Activated CD4-positive, alpha-beta T cell treated with anti-CD3 and anti-CD28 coated beads, Interleukin-2, amount 10 ng/mL, durations not matched to agents 7 days and 5 days (primary cell): ENCODE measurements at places on chromosomes 7 and 10. TPM values are rescaled to one million over a fixed set of nuclear protein-coding genes. Genes with fewer than 3 reads are reported as not detected.

- peak; percentile 7 for DNase-seq
Measured at GRCh38 chr7:22402250-22402649, 45.3 kb upstream of the RAPGEF5 start.

GRCh38 chr10:123093489-123093888 is 42.3 kb upstream of the HMX3 start:
- DNase-seq: no peak

GRCh38 chr10:99057936-99058690 is 177.5 kb downstream of the HPSE2 start:
- no peak for DNase-seq

DNA sequence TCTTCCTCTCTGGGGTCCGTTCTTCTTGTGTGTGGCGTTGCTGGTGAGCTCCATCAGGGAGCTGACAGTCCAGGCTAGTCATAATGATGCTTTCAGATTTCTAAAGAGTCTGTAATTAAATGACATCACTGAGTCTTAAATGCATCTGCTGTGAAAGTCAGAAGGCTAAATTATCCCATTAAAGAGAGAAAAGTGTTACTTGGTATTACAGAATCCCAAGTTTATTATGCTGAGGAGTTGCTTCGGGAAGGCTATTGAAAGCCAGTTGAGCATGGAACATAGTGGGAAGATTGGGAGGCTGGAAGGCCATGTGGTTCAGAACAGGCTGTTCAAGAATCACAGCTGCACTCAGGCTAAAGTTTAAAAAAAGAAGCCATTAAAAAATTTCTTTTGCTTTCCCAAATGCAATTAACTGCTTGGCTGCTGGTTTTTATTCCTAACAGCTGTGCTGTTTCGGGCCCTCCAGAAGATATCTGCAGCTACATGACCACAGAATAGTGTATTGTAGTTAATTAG is 342.6 kb upstream of the LRGUK start:
- no peak for DNase-seq

GRCh38 chr7:30142710-30143109 is 7.9 kb downstream of the MTURN start:
- no peak for DNase-seq

DNA sequence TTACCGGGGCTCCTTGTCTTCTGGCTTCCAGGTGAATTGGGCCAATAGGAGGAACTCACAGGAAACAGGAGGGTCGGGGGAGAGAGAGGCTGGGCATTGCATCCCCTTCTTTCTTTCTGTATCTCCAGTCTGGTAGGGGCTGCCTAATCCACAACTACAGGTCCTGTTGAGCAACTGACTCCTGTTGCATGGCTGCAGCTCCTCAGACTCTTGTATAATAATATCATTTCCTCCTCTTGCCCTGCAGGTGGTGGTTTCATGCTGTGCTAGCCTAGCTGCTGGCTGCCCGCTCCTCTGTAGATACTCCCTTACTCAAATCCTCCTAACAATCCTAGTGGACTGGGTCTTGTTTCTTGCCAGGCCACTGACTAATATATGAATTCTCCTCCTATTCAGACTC is 276.5 kb upstream of the SMIM30 start:
- DNase-seq: no peak

DNA sequence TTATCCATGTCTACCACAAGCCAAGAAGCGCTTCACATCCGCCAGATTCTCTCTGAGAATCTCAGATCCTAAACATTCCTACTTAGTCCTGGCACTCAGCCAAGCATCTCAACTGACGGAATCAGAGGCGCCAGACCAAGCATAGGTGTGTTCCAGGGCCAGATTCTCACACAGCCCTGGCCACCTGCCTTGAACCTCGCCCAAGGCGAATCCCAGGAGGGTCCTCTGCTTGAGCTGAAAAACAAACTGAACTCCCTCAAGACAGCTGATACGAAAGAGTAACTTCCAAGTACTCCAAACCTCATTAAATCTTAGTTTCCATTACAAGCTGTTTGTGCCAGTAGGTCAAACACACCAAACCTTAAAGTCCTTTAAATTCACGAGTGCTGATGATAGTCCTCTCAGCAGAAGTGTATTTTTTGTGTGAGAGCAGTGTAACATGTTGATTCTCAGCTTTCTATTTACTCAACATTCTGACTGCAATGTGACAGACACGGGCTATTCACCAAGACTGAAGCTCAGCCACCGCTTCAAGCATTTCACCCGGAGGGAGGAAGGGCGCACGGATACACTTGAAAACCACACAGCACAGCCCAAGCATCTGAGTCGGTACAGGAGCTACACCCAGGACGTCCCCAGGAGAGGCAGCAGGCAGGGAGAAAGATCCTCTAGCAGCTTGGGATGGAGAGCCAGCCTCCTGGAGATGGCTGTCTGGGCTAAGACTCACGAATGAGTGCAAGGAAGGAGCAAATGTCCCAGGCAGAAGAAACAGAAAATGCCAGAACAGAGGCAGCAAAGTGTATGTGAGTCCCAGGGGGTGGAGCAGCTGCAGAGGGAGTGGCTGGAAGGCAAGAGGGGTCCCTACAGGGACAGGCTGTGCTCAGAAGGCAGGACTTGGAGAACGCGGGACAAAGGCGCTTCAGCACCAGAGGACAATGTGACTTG is 6.0 kb downstream of the PARD3 start:
- no peak for DNase-seq

DNA sequence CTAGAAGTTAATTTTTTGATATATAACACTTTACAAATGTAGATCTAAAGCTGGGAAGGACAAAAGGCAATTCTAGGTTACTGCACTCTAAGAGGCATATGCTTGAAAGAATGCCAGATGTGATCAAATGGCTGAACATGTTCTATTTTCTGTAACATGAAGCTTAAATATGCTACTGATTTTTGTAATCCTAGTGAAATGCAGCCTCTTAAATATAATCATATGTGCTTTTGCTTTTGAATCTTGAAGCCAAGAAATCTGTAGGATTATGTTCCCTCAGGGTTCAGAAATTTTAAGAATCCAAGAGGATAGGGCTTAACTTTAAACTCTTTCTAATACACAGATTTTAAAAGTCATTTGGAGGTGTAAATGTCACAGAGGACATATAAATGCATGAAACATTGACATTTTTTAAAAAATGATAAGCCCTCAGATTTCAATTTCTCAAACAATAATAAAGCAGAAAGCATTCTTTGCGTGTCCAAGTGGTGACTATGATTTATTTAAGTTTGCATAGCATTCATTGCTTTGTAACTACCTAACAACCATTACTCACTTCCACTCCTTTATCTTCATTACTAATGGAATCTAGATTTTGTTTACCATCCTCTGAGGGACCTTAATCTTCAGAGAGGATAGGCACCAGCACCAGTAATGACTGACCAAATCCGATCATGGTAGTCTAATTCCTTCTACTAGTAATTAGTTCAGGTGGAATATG is 170.4 kb downstream of the MAGI2 start:
- DNase-seq: no peak

DNA sequence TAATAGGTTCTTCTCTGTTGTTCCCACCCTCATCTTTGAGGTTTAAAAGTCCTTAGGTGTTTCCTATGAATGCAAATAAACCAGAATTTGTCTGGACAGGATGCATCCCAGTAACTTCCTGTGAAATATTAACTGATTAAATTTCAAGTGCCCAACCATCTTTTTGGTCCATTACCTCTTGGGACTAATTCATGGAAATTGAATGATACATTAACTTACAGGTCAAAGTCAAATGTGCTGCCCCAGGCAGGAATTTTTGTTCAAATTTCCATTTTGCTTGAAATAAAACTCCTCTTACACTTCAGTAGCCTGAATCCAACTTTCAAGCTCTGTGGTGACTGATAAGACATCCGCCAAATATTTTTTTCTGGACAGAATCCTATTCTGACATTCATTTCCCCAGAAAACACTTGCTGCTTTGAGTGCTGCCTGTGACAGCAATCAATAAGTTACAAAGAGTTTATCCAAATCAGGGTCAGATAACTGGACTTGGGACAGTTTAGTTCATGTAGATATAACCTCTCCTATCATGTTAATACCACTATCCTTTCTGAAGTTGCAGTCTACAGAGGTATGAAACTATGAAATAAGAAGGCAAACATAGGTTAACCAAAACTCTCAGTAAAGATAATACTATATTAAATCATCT is 383.5 kb downstream of the POM121L12 start:
- no peak for DNase-seq

DNA sequence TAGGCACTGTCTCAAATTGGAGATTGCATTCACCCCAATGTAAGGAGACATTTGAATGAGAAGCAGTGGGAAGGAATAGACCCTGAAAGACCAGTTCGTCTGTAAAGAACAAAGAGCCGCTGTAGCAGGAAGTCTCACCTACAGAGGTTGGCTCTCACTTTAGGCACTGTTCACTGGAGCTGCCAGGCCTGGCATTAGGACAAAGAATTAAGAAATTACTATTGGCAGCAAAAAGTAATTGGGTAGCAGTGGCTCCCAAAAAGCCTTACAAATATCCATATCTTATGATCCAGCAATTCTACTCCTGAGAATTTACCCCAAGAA is 10.5 kb upstream of the TEX36 start:
- no peak for DNase-seq

GRCh38 chr7:133691727-133692610 is 435.2 kb upstream of the LRGUK start:
- no peak for DNase-seq

GRCh38 chr10:77744245-77744644 is 106.6 kb upstream of the KCNMA1 start:
- DNase-seq: no peak

DNA sequence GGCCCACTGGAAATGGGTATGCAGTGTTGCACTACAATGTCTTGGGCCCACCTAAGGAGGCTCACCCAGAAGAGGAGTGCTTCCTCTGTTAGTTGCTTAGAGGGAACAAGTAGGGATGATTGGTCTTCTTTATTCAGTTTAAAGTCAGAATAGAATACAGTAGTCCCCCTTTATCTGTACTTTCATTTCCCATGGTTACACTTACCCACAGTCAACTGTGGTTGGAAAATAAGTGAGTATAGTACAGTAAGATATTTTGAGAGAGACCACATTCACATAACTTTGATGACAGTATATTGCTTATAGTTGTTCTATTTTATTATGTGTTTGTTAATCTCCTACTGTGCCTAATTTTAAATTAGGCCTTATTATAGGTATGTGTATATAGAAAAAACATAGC is 151.4 kb downstream of the COL28A1 start:
- DNase-seq: no peak

DNA sequence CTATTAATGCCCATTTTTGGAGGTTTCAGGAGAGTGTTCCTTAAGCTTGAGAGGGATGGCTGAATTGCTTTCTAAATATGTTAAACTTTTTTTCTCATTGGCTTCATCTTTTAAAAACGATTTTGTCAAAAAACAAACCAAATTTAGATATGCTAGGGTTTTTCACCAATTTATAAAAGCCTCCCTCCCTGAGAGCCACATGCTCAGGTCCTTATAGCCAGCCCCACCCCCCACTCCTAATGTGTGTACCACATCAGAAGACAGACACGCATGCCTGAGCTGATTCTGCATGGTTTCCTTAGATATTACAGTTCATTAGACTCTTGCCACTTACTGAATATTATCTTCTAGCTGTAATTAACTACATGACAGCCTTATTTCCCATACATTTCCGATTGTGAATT is 2.0 kb downstream of the CUL1 start:
- peak; percentile 65 for DNase-seq

DNA sequence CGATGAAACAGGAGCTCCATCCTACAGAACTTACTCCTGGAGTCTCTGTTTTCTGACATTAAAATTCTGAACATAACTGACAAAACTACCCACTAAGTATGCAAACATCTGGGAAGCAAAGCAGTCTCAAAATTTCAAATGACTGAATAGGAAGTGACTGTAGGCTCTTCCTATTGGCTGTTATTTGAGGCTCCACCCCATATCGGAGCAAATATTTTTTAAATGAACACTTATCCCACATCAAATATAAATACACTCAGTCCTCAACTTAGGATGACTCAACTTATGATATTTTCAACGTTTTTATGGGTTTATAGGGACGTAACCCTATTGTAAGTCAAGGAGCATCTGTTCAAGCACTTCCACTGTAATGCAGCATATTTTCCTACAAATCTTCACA is 8.8 kb downstream of the HSPA12A start:
- no peak for DNase-seq

GRCh38 chr10:78774999-78775711 is 293.6 kb upstream of the ZMIZ1 start:
- DNase-seq: no peak

- DNase-seq: no peak
Measured at GRCh38 chr10:99170116-99170675, 65.5 kb downstream of the HPSE2 start.

- no peak for DNase-seq
Measured at GRCh38 chr10:71374481-71375233, 22.1 kb upstream of the CDH23 start.

DNA sequence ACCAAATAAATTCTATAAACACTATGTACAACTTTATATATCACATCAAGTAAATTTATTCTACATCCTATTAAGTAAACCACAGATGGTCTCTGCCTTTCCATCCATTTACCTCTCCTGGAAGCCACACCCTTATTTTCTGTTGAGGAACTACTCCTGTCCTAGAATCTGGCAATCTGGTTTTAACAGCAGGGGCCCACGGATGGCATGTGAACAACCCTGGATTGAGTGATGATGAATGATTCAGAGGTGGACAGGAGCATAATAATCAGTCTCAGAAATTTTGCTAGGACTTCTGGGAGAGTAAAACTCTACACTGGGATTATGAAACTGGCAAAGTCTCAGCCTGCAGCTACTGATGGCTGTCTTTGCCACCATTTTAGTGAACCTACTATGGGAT is 54.1 kb downstream of the CDK6 start:
- no peak for DNase-seq

DNA sequence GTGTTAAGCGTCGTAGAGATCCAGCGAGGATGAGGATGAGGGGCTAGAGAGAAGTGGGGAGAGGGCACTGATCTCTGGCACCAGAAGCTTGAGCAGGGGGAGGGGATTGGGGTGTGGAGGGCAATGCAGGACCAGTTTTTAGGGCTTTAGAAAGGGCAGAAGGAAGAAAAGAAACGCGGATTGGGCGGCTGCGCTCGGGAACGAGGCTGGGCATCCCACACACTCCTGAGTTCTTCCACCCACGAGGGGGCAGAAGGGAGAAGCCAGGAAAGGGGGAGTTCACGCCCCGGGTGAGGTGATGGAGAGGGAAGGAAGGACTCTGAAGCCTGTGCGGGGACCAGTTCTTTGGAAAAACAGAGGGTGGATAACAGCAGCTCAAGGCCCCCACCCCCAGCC is 6.1 kb upstream of the VGF start:
- DNase-seq: no peak

DNA sequence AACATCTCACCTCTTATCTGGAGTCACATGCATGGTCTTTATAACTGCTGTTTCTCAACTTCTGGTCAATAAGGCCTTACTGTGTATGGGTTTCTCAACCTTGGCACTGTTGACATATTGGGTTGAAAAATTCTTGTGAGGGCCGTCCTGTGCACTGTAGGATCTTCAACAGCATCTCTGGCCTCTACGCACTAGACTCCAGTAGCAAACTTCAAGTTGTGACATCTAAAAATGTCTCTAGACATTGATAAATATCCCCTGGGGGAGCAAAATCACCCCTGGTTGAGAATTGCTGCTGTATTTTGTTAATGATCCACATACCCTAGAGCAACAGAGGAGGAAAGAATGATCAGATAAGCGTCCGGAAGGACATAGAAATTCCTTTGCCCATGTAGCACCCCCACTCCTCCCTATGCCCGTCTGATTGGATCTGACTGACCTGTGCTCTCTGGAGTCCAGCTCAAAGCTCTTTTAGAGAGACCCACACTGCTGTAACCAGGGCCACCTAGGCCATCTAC is 423.5 kb upstream of the ZMIZ1 start:
- no peak for DNase-seq

Gene TMEM213
- not detected for total RNA-seq

Gene LLCFC1
- not detected for total RNA-seq

Gene TAS2R3
- total RNA-seq: 1.8 TPM

Gene CC2D2B
- total RNA-seq: not detected

Gene LMOD2
- not detected for total RNA-seq

Gene AASS
- total RNA-seq: 0.62 TPM

Gene GPR146
- total RNA-seq: 13.8 TPM
